GM04504 (cell line): ENCODE measurements at places on chromosomes 6 and 20.

DNA sequence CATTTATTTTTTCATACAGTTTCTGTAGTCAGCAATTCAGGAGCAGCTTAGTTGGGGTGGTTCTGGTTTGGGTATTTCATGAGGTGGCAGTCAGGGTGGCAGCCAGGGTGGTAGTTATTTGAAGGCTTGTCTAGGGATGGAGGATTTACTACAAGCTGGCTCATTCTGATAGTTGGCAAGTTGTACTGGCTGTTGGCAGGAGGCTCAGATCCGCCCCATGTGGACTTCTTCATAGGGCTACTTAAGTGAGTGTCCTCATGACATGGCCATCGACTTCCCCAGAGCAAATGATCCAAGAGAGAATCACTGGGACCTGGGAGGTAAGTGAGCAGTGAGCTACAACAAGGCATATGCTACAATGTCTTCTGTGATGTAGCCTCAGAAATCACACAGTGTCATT, 22.4 kb upstream of the CDKAL1 start:
- no peak for DNase-seq

- DNase-seq = no peak
These were observed 397.8 kb downstream of the LAMA2 start for GRCh38 chr6:129280749-129281148.

DNA sequence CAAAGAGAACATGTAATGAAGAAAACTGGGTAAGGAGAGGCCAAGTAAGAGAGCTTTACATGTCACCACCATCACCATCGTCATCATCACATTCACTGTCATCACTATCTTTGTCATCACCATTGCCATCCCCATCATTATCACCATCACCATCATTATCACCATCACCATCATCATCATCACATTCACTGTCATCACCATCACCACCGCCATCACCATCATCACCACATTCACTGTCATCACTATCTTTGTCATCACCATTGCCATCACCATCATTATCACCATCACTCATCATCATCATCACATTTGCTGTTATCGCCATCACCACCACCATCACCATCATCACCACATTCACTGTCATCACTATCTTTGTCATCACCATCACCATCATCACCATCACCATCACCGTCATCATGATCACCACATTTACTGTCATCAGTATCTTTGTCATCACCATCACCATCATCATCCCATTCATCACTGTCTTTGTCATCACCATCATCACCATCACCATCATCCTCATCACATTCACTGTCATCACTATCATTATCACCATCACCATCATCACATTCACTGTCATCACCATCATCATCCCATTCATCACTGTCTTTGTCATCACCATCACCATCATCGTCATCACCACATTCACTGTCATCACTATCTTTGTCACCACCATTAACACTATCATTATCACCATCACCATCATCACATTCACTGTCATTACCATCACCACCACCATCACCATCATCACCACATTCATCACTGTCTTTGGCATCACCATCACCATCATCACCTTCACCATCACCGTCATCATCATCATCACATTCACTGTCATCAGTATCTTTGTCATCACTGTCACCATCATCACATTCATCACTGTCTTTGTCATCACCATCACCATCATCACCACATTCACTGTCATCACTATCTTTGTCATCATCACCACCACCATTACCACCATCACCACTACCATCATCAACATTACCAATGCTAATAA, 172.3 kb downstream of the ERMARD start:
- DNase-seq = no peak

GRCh38 chr6:3844097-3844463, 5.1 kb upstream of the FAM50B start:
- no peak for DNase-seq

GRCh38 chr20:4130404-4131189, 115.2 kb upstream of the RNF24 start:
- peak; percentile 54 for DNase-seq

DNA sequence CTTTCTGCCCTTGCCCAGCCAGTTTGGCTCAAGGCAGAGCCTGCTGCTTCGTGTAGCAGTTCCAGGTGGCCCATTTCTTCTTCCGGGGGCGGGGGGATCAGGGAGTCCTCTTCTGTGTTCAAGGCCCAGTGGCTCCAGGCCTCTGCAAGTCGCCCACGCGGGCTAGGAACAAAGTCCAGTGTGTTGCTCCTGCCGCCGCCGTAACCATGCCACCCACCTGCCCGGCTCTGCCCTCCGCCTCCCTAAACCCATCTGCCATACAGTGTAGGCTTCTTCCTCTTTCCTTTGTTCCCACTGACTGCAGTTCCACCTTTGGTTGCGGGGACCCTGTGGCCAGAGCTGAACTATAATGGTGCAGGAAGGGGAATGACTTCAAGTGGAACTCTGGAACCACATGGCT, 43.9 kb upstream of the SRF start:
- DNase-seq = no peak

DNA sequence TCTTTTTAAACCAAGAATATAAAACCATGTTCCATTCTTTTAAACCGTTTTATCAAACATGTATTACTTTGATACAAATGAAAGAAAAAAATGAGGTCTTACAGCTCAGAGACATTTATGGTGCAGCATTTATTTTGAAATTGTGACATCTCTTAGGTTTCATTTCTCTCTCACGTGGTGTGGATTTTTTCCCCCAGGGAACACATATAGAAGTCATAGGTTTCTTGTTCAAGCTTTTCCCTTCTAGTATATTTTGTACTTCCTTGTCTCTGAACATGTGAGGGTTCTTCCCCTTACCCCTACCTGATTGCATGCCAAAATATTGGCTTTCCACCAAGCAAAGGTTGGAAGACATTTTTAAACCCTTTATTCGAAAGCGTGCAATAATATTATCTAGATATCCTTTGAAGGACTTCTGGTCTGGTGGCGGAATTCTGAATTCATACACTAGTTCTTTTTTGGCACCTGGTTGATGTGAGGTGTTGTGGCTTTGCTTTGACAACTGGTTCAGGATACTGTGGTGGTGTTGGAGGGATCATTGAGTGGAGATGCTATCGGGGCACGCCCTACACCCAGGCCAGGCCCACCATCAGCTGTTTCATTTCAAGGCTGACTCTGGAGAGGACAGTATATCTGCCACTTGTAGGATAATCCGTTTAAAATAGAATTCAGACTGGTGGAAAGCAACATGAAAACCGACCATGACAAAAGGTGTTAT, 5.6 kb upstream of the FAM50B start:
- no peak for DNase-seq

GRCh38 chr6:26252077-26252472, 112.9 kb upstream of the BTN3A2 start:
- no peak for DNase-seq

DNA sequence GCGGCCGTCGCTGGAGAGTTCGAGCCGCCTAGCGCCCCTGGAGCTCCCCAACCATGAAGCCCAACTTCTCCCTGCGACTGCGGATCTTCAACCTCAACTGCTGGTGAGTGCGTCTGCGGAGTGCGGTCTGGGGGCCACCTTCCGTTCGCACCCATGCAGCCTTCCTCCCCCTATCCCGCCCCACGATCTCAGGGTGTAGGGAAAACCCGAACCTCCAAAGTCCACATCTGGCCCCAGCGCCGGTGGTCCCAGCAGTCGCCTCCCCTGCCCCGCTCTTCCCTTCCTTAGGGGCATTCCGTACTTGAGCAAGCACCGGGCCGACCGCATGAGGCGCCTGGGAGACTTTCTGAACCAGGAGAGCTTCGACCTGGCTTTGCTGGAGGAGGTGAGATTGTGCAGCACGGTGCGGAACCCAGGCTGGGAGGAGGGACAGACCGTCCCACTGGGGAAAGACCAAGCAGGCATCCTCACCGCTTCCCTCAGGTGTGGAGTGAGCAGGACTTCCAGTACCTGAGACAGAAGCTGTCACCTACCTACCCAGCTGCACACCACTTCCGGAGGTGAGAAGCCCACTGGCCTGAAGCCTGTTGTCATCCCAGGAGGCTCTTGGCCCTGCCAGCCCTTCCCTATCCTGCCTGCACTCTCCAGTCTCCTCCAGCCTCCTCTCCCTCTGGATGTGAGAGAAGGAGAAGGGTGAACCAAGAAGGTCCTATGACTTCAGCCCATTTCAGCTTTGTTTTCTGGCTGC, 719 bp downstream of the SMPD2 start:
- DNase-seq = no peak

GRCh38 chr6:27019651-27020552, 227.6 kb upstream of the PRSS16 start:
- peak; percentile 69 for DNase-seq

- DNase-seq = no peak
These were observed 40.3 kb upstream of the BLCAP start for GRCh38 chr20:37567671-37568588.

DNA sequence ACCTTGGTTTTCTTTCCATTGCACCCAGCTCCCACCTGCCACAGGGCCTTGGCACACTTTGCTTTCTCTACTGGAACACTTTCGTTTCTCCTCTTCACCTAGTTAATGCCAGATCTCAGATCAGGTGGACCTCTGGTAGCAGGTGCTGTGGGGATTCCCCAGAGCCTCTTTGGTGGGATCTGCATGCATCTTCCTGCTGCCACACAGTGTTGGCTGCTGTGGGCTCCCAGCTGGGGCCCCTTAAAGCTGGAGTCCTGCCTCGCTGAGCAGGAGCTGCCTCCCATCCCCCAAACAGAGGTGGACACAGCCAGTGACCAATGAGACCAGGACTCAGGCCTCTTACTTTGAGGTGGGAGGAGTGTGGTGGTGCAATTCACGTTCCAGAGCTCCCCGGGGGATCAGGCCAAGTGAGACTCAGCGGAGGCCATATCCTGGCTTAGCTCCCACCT, 28.4 kb downstream of the CEBPB start:
- no peak for DNase-seq

GRCh38 chr6:3754776-3755175, 3.3 kb upstream of the PXDC1 start:
- DNase-seq = no peak

GRCh38 chr6:15500078-15500740, 162.6 kb downstream of the DTNBP1 start:
- no peak for DNase-seq

- DNase-seq = no peak
These were observed 3.2 kb downstream of the INSM1 start for GRCh38 chr20:20371083-20371482.

DNA sequence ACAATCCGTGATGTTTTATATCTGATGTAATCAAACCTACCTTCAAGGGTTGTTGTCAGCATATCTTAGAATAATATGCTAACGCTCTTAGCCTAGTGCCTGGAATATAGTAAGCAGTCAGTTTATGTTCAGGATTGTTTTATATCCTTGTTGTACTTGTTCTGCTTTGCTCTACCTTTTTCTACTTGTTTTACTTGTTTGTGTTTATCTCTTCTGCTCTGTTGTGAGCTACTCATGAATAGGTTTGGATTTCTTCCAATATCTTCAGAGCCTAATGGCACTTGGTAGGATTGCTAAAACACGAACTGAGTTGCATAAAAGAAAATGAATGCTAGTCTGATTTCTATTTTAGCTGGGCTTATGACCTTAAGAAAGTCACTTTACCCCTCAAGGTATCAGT, 40.1 kb downstream of the DNAH8 start:
- no peak for DNase-seq

GRCh38 chr6:125930765-125931418, 25.7 kb upstream of the HINT3 start:
- peak; percentile 31 for DNase-seq

DNA sequence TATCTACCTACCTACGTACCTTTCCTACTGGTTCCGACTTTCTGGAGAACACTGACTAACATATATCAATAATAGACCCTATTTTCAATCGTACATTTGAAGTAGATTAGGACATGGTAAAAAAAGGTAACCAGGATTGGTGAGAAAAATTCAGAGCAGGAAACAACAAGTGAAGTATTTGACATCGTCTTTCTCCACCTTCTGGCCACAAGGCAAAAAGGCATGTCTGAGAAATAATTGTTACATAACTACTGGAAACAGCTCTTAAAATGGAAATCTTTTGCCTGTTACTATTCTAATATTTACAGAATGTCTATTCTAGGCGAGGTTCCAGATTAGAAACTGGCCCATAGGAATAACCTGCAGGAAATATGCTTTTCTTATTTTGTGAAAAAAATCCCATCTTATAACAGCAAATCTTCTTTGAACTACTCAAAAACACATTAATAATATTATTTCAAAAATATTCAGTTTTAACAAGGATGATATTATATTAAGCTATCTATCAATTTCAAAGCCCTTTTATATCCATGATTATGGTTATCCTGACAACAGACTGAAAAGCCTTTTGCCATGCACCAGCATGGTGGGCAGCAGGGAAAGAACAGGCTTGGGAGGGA, 80.8 kb downstream of the RCAN2 start:
- DNase-seq = peak; percentile 35

GRCh38 chr6:110034667-110035036, 56.5 kb downstream of the GPR6 start:
- DNase-seq = no peak

DNA sequence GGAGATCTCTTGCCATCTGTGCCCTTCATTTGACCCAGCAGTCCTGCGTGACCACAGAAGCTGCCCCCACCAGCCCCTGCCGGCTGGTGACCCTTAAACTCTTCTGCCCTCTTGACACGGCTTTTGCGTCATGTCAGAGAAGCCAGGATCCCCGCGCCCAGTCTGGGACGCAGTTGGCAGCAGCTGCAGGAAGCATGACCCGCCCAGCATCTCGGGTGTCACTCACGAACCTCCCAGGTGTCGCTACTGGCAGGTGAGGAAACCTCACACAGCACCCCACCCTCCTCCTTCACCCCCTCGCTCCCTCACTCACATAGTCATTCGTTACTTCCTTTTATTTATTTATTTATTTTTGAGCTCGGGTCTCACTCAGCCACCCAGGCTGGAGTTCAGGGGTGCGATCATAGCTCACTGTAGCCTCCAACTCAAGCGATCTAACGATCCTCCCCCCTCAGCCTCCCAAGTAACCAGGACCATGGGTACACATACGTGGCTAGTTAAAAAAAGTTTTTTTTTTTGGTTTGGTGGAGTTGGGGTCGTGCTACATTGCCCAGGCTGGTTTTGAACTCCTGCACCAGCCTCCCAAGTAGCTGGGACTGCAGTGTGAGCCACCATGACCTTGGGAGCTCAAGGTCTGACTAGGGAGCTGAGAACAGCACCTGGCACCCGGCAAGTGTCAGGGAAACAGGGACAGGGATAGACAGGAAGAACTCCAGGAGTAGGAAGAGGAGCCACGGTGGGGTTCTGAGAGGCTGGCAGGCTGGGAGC, 14.1 kb upstream of the SPDEF start:
- no peak for DNase-seq

- no peak for DNase-seq
These were observed 371.1 kb upstream of the ARID1B start for GRCh38 chr6:156406099-156406498.
